ENCODE measurements at places on chromosomes 12 and 14.

- DNase-seq, result no peak
Measured at GRCh38 chr12:52171950-52172512, 19.8 kb downstream of the KRT80 start.

DNA sequence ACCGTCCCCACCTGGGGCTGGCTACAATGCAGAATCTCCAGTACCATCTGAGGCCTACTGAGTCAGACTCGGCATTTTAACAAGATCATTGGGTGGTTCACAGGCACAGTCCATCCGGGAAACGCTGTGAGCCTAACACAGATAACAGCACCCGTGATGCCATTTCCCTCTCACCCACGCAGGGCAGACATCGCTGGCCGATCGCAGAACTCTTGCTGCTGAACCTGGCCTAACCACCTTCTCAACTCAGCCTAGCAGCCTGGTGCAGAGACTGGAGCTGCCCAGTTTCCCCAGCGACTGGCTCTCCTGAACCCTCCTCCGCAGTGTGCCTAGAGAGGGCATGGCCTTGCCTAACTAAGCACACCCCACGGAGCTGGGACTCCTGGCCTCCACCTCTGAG, 83.3 kb downstream of the NCOR2 start:
- DNase-seq, result no peak

DNA sequence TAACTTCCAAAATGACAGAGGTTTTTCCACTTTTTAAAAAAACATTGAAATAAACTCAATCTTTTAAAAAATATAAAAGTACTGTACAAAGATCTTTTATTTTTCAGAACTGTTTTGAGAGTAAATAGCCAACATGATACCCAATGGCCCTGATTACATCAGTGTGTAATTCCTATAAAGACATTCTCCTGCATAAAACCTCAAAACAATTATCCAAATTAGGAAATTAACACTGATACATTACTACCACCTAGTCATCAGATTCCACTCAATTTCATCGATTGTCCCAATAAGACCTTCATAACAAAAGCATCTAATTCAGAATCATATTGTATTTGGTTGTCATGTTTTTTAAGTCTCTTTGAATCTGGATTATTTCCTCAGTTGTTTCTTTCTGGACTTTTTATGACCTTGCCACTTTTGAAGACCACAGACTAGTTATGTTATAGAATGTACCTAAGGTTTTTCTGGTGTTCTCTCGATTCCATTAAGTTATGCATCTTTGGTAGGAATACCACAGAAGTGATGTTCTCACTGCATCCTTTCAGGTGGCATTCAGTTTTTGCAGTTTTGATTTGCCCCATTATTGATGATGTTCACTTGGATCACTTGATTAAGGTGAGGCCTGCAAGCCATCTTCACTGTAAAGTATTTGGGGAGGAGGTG, 4.0 kb upstream of the YEATS4 start:
- no peak for DNase-seq

DNA sequence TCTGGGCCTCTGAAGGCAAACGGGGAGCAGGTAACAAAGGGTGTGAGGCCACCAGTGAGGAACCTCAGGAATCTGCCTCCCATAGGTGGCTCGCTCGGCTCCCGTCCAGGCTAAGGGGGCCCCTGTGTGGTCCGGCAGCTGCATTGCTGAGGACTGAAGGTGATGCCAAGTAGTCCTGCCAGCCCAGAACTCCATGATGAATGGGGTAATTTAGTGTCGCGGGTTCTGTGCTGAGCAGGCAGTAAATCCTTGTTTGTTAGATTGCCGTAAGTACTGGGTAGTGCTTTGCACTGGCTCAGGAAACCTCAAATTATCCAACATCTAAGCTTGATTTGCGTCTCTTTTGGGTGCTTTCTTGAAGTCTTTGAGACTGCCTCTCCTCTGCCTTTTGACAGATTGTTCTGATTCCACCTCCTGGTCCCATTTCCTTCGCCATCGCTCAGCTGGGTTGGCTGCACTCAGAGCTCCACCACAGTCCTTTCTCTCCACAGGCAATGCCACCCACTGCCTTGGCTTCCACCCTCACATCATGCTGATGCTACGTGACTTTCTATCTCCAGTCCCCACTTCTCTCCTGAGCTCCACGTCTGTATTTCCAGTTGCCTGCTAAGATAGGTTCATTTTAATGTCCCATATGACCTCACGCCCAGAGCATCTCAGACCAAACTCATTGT, 392.0 kb downstream of the FUT8 start:
- DNase-seq, result no peak

DNA sequence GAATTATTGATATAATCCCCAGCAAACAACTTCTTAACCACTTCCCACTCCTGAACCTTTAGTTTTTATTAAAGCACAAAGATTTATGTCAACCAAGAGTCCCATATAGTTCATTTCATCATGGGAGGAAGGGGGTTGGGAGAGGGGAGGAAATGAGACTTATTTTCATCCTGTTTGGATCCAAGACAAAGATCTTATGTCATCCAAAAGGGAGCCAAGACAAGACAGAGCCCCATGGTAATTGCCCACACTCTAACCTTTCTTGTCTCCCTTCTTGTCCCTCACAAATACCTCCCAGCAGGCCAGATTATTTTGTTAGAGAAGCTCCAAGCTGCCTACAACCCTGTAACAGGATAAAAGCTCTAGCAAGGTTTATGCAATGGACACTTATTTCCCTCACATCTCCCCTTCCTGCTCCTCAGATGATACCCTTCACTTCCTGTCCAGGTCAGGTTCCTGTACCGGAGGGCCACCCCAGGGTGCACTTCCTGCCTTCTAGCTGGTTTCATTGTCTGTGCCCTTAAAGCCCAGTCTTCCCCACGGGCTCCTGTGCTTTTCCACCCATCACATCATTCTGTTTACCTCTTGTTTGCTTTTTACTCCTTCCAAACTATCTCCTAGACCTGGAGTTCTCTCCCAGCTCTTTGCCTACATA, 123.7 kb upstream of the MDM1 start:
- DNase-seq, result no peak

- no peak for DNase-seq
Measured at GRCh38 chr14:89125216-89125615, 291.8 kb downstream of the FOXN3 start.

DNA sequence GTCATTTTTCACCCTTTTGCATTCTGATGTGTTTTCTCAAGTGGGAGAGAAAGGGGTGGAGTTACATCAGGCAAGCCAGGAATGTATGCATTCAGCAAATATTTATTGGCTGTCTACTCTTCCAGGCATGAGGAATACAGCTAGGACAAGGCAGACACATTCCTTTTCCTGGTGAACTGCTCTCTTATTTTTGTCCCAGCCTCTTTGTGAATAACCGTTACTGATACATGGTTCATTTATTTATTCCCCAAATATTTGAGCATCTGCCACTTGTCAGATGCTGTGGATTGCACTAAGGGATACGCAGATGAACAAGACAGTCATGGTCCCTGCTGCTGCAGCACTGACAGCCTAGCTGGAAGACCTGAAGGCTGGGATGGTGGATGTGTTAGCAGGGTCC, 6.1 kb downstream of the PELI2 start:
- DNase-seq, result no peak
